Pulmonary artery endothelial cell (primary cell): ENCODE measurements at places on chromosomes 2 and 18.

DNA sequence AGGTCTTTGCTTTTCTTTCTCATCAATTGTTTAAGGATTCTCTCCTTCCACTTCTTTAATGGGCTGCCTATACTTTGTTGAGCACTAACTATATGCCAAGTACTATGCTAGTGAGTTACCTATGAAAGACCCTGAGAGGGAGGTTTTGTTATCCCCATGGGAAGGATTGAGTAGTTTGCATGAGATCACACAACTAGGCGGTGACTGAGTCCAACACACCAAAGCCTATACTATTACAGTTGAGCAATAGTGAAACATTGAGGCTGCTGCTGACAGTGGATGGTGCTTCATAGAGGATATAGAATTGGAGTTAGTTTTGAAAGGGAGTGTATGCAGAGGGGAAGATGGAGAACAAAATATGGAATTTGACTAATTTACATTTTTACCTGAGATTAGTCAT lies 15.8 kb downstream of the NABP1 start:
- DNase-seq: no peak

DNA sequence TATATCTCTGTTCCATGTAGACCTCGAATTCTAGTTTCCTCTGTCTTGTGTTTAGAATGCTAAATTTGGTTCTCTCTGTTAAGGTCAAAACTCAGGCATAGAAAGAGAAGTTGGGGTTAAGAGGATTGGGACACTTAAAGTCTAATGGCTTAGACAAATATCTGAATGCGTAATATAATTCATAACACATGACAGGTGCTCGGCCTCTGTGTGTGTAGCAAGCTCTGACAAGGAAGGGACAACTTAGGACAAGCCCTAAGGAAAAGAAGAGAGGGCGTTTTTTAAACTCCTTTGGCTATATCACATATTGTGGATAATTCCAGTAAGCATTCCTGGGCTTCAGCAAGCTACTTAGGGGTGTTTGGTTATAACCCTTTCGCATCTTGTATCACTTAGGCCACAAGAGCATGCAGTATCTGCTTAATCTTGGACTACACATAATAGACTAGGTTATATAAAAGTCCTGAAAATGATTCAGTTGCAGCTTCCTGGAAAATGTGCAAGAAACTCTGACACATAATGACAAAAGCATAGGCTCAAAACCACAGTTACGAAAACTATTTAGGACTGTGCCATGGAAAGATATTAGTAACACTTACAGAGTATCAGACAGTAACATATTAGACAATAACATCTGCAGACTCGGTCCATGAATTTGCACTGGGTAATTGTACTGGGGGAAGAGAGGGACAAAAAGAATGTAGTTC lies 16.1 kb upstream of the CREB1 start:
- no peak for DNase-seq

DNA sequence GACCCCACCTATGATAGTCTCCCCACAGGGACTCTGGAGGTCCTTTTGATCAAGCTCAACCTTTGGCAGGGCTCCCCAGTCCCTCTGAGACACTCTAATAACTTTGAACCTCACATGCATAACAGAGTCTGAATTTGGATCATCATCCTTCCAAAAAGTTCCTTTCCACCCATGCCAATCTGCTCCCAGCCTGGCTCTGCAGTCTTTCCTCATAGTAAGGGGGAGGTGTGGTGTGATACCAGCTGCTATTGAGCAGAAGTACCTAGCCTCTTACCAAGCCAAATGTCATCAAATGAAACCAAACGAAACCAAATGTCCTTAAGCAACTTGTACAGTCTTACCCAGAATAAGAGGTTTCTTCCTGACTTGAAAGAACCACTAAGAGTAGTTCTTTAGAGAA lies 36.5 kb downstream of the DTNA start:
- no peak for DNase-seq

- DNase-seq: no peak
Measured at GRCh38 chr2:204849892-204850291, 304.6 kb downstream of the PARD3B start.

GRCh38 chr18:25674183-25674582 lies 322.2 kb upstream of the ZNF521 start:
- no peak for DNase-seq

GRCh38 chr2:196187898-196188458 lies 16.6 kb upstream of the STK17B start:
- DNase-seq: no peak

DNA sequence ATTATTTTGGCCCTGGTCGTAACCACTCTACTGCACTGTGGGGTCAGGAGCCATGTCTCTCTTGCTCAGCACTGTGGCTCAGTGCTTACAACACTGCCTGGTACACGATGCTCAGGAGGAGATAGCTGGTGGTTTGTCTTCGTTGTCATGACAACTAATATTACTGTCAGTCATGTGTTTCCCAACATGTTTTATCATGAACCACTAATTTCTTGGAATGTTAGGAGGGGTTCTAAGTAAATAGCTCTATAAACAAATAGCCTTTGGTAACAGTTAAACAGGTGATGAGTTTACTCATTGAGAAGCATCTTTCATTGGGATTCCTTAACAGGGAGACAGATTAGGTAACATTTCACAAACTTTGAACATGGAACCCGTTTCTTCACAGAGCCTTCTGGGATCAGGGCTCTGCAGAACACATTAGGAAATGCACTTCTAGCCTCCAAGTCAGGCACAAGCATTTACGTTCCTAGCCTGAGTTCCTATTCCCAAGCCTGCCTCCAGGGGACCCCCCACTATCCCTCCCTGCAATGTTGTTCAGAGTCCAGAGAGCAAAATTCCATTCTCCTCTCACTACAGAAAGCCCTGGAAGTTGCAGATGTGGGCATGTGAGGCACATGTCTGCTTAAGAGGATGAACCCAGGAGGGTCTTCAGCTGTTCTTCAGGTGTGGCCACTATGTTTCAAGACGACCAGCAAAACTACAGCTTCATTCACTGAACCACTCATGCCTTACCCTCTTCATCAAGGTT lies 6.4 kb upstream of the RBM44 start:
- no peak for DNase-seq

- no peak for DNase-seq
Measured at GRCh38 chr2:196638765-196639164, 750 bp upstream of the CCDC150 start.

- no peak for DNase-seq
Measured at GRCh38 chr2:10487081-10487740, 39.1 kb upstream of the ODC1 start.

DNA sequence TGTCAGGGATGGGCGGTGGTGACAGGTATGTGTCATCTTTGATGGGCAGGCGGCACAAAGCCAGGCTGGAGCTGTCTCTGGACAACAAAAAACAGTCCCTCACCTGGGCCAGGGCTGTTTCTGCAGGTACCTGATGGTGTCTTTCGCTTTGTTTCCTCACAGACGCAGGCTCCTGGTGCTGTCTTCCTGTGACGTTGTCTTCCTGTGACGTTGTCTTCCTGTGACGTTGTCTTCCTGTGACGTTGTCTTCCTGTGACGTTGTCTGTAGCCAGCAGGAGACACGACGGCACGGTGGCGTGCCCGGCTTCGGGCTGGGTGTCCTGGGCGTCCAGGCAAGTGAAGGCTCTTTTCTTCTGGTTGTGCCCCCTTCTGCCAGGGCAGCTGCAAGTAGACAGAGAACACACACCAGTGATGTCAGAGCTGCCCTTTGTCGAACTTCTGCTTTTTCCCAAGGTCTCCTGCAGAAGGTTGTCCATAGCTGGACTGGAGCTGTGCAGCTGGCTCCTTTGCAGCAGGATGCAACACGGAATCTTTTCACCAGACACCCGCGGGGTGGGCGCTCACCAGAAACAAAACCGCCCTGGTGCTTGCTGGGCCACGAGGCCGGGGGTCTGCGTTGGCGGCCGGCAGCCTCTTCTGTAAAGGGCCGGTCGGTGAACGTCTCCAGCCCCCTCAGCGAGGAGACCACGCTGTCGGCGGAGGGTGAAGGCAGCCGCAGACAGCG lies 21.1 kb downstream of the GPR35 start:
- no peak for DNase-seq

DNA sequence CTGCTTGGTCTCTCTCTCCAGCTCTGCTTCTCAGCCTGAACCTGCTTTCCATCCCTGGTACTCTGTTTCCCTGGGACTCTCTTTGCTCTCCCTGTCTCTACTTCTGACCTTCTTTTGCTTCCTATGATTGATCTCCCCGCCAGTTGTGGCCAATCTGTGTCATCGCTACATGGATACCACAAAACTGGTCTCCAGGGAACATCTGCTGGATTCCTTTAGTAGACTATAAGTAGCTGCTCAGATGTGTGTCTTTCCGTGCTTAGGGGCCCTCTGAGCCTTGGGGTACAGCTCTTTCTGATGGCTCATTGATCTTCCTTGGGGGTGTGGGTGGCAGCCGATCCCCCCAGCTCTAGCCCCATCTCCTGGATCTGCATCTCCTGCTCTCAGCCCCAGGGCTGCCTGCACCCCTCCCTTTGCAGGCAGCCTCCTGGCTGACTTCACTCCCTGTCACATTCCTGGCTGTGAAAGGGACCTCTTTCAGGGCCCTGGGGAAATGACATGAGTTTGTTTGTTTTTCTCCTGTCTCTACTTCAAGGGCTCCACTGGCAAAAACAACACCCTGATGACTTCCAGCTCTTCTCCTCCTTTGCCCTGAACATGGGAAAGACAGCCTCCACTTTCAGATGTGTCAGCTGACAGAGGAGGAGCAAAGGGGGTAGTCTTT lies 333.7 kb downstream of the CYP26B1 start:
- no peak for DNase-seq

DNA sequence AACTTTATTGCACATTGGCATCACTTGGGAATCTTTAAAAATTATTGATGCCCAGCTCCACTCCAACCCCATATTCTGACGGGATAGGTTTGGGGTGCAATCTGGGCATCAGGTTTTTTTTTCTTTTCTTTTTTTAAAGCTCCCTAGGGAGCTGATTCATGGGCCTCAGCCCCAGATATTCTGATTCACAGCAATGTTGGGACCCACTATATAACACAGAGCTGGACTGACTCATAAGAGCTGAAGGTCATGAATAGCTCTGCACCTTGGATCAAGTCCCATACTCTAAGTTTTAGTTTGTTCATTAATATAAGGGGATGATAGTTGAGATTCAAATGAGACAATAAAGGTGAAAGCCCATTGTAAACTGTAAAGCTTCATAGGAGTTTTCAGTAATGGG lies 191.1 kb upstream of the REV1 start:
- DNase-seq: no peak

DNA sequence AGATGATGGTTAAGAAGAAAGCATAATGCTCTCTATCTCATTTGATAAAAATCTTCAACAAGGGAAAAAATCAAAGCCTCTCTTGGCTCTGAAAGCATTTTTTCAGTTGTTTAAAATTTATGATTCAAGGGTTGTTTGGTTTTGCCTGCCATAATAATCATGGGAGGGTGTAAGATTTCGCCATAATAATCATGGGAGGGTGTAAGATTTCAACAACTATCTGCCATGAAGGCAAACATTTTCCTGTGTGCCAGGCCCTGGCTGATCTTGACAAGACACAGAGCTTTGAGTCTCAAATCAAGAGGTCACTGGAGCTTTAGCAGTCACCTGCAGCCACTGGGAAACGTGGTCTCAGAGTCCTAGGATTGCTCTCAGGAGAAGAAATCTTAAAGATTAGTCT lies 175.1 kb upstream of the PIEZO2 start:
- no peak for DNase-seq

GRCh38 chr2:27241761-27242613 lies 20.9 kb downstream of the SLC30A3 start:
- no peak for DNase-seq

GRCh38 chr2:70494293-70494886 lies 59.2 kb downstream of the TGFA start:
- DNase-seq: no peak
